Activated CD4-positive, alpha-beta T cell treated with anti-CD3 and anti-CD28 coated beads for 36 hours (primary cell): ENCODE measurements at places on chromosomes 7 and 10. TPM values are rescaled to one million over a fixed set of nuclear protein-coding genes. Genes with fewer than 3 reads are reported as not detected.

The DEPP1 gene
- 0.28 TPM for total RNA-seq

The LBX1 gene
- total RNA-seq: not detected

The GBX1 gene
- not detected for total RNA-seq

The MYH16 gene
- total RNA-seq: not detected

The WDR86 gene
- not detected for total RNA-seq

The KIN gene
- total RNA-seq: 15.0 TPM

The NFE2L3 gene
- total RNA-seq: 19.9 TPM

The KCP gene
- total RNA-seq: not detected

The HMX3 gene
- not detected for total RNA-seq

The EXOC4 gene
- total RNA-seq: 51.9 TPM

The CYP2C19 gene
- not detected for total RNA-seq

The MINDY4 gene
- total RNA-seq: 1.7 TPM

The SDK1 gene
- total RNA-seq: 1.1 TPM

The CARD11 gene
- 108 TPM for total RNA-seq

The FAM25G gene
- not detected for total RNA-seq

The INHBA gene
- total RNA-seq: not detected

The FKBP14 gene
- 7.2 TPM for total RNA-seq

The AUTS2 gene
- total RNA-seq: 3.0 TPM

The SLC13A1 gene
- not detected for total RNA-seq
